ENCODE measurements at places on chromosomes 6 and 20.

- no peak for DNase-seq
These were observed 14.9 kb downstream of the NEDD9 start for GRCh38 chr6:11217360-11218101.

DNA sequence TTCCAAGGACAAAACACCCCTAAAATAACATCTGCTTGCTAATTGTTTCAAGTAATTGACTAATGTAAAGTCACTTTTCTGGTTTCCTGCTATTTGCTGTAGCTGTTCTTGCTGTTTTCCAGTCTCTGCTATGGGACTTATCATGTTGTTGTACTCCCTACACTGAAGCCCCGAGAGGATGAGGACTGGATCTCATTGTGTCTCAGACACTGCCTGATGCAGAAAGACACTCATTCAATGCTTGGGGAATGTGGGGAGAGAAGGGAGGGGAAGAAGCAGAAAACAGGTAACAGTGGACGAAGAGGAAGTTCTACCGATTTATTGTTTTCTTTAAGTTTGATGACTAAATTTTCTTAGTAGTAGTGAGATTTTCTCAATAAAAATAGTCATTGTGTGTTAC lies 79.8 kb downstream of the DOK5 start:
- DNase-seq: no peak

DNA sequence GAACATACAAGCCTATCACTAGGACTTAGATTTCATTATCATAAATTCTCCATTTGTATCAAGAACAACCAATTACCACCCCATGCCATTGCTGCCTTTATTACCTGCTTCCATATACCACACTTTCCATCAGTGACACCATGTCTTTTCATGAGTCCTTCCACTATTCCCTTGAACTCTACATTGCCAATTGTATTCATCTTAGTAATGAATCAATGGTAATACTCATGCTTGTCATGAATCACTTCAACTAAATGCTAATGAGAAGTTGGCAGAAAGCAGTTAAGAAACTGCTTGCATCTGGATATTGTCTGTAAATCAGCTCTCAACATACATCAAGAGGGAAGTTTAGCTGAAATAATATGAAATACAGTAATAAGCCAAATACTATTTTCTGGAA lies 61.2 kb upstream of the RNF217 start:
- no peak for DNase-seq

- DNase-seq: no peak
These were observed 11.9 kb downstream of the PYGB start for GRCh38 chr20:25259788-25260254.

- DNase-seq: no peak
These were observed 102.2 kb upstream of the SASH1 start for GRCh38 chr6:148240461-148240840.

GRCh38 chr6:143243786-143244185 lies 183.1 kb downstream of the AIG1 start:
- no peak for DNase-seq

DNA sequence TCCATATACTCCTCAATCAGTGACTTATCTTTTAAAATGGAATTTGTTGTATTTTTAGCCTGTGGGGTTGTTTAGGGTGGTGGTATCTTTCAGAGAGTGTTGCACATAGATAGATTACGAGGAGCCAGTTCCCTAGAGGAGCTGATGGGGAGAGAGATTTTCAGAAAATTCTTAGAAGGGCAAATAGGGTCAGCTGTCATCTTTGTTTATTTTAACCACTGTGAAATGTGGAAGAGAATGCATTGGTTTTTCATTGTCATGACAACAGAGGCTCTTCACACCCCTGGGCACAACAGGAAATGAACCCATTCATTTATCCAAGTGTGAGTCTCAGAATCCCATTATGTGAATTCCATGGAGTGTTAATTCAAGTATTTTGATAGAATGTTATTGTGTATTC lies 188.4 kb downstream of the JARID2 start:
- DNase-seq: no peak

DNA sequence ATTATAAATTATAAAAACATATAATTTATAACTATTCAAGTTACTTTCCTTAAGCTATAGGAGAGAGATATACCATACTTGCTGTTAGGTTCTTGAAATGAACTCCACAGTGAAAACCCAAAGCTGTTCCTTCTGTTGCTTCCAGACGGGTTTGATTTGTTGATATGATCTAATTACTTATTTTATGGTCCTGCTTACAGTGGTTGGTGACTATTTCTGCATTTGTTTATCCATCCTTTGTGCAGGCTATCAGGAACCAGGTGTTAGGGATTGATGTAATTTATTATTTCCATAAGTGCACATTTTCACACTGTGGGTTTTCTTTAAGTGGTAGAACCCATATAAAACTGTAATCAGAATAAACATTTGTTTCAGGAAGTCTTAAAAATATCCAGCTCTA lies 167.1 kb downstream of the KIF6 start:
- no peak for DNase-seq

- no peak for DNase-seq
These were observed 116.1 kb upstream of the NXT1 start for GRCh38 chr20:23234311-23235078.

DNA sequence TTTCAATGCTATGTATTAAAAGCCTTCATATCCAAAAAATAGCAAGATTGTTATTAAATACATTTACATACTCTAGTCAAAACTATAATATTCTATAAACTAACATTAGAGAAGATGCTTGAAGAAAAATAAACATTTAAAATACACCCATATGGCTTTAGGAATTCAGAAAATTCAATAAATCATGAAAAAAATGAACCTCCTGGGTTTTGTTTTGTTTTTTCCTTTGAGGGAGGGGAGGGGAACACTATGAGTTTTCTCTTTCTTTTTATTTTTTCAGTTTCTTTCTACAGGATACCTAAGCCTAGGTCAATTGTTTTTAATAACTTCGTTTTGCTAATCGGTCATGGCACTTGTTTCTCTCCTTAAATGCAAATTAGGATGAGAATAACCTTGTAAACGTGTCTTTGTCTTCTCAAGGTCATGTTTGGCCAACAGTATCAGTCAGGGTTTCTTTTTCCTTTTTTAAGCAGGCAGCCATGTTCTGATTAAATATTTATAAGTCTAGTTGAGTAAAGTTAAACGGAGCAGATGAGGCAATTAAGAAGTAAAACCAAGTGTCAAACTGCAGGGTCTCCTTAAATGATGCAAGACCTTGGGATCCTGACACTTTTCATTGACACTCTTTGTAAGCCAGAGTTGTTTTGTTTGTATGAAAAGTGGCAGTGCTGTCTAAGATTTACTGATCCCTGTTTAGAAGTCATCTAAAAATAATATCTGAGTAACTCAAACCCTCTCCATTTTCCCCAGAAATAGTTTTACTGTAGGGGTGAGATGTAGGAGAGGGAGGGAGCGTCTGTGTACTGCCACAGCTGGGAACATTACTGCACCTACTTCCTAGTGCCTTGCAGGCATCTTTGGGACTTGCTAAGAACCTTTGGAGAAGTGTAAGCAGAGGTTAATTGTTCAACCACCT lies 392.3 kb downstream of the PLCB1 start:
- DNase-seq: no peak

DNA sequence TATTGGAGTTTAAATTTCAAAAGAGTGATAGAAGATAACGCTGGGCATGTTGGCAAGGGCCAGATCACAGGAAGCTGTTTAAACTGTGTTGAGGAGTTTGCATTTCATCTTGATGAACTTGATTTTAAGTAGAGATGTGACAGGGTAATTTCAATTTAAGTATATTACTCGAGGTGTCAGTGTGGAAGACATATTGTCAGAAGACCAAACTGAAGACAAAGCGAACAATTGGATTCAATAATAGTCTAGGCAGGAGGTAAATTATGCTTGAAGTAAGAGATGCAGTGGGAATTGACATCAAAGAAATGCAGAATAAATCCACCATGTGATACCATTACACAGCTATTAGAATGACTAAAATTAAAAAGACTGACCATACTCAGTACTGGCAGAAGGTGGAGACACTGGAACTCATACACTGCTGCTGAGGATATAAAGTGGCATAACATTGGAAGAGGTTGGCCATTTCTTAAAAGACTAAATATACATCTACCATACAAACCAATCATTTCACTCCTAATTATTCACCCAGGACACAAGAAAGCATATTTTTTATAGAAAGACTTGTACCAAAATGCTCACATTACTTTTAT lies 240.8 kb downstream of the ARHGAP18 start:
- DNase-seq: no peak

DNA sequence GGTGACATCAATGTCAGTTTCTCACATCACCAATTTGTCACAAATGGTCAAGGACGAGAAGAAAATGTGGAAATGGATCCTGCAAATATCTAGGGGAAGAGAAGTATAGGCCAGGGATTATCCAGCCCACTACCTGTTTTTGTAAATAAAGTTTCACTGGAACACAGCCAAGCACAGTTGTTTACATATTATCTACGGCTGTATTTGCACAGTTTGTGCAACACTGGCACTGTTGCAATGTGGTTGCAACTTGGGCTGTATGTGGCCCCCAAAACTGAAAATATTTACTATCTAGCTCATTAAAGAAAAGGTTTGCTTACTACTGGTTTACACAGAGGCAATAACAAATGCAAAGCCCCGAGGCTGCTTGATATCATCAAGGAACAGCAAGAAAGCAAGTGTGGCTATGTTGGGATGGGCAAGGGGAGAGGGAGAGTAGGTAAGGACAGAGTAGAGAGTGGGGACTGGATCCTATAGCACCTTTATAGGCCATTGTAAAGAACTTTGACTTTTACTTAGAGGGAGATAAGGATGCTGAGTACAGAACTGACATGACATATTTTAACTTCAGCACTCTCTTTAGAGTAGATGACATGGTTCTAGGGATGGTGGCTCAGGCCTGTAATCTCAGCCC lies 11.8 kb upstream of the STXBP5 start:
- no peak for DNase-seq
